ENCODE measurements at places on chromosomes 16 and 17.

GRCh38 chr17:2083613-2084035 lies 28.7 kb downstream of the HIC1 start:
- no peak for DNase-seq

DNA sequence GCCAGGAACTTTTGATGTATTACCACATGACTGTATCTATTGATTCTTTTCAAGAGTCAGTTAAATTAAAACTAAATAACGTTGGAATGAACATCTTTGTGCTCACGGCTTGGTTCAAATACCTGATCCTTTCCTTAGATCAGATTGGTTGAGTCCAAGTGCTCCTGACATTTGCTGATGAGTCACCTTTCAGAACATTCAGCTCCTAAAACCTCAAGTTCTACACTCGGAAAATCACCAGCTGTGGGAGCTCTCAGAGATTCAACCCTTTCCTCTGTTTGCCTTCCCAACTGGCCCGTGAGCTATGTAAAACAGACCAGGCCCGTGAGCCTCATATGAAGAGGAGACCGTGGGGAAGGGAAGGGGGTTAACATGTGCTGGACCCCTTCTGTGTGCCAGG lies 68.1 kb downstream of the RTN4RL1 start:
- no peak for DNase-seq

DNA sequence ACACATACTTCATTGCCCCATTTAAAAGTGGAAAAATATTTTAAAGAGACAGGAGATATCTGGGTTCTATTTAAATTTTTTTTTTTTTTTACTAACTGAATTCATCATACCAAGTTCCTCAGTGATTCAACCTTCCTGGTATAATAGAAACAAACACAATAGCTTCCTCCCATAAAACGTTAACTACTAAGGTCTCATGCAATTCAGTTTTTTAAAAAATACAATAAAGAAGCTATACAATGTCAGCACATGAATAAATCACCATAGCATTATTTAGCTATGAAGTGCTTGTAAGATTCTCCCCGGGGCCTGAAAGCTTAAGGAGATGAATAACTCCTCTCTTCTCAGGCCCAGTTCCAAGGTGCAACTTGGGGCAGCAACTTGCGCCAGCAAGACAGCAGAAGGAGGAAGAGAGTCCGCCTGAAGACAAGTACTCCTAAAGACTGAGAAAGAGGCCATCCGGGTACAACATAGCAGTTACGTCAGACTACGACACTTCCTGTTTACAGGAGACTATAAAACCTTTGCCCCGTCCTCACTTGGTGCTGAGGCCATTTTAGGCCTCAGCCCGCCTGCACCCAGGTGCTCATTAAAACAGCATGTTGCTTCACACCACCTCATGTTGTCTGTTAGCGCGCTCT lies 81.5 kb downstream of the MYO1D start:
- no peak for DNase-seq

GRCh38 chr17:77734371-77735080 lies 224.0 kb upstream of the TNRC6C start:
- DNase-seq, result peak; percentile 76

DNA sequence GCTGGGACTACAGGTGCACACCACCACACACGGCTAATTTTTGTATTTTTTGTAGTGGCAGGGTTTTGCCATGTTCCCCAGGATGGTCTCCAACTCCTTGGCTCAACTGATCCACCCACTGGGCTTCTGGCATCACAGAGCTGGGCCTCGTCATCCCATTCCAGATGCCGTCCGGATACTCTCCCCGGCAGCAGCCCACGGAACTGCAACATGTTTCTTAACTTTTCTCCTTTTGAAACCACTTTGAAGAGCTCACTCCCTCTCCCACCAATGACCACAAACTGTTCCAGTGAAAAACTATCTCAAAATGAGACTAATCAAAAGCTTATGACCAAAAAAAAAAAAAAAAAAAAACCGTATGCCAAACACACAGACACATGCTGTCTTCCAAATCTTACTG lies 17.6 kb downstream of the PEMT start:
- no peak for DNase-seq

GRCh38 chr17:27381007-27381501 lies 75.2 kb upstream of the KSR1 start:
- DNase-seq, result no peak

DNA sequence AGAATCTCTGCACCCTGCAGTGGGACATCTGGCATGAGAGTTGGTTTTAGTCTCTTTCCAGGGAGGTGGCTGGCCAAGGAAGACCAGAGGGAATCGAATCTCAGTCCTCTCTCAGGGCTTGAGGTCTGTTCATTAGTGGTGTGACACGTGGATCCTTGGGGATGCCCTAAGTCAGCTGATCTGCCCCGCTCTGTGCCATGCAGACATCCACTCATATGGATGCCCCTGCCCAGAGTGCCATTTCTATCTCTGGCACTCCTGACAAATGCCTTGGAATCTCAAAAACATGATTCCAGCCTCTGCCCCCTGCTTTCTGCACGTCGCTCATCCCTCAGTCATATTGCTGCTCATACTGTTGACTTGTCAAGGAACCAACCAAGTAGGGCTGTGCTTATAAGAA lies 38.8 kb downstream of the WSCD1 start:
- DNase-seq, result no peak

DNA sequence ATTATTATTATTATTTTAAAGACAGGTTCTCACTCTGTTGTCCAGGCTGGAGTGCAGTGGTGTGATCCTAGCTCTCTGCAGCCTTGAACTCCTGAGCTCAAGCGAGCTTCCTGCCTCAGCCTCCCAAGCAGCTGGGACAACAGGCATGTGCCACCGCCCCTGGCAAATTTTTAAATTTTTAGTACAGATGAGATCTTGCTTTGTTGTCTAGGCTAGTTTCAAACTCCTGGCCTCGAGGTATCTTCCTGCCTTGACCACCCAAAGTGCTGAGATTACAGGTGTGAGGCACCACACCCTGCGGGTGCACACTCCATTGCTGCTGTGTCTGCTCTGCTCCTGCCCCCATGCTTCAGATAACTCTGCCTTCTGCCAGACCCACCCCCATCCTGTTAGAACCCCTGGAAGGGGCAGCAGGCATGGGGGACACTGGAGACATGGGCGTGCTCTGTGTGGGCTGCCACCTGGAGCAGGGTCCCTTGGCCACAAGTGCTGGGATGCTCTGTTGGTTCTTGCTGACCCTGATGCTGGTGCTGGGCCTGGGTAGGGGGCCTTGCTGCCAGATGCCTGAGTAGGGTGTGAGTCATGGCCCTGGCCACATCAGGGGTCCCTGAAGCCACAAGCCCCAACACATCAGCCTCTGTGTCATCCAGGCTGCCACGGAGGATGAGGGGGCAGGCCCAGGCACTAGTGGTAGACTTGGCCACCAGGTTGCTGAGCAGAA lies 2.6 kb downstream of the GGT6 start:
- no peak for DNase-seq

GRCh38 chr17:17985555-17985954 lies 12.9 kb downstream of the DRC3 start:
- no peak for DNase-seq

GRCh38 chr17:42067371-42068091 lies 17.1 kb upstream of the C17orf113 start:
- DNase-seq, result no peak

- no peak for DNase-seq
Observed at GRCh38 chr16:87390641-87391323, 1.4 kb upstream of the MAP1LC3B start.

DNA sequence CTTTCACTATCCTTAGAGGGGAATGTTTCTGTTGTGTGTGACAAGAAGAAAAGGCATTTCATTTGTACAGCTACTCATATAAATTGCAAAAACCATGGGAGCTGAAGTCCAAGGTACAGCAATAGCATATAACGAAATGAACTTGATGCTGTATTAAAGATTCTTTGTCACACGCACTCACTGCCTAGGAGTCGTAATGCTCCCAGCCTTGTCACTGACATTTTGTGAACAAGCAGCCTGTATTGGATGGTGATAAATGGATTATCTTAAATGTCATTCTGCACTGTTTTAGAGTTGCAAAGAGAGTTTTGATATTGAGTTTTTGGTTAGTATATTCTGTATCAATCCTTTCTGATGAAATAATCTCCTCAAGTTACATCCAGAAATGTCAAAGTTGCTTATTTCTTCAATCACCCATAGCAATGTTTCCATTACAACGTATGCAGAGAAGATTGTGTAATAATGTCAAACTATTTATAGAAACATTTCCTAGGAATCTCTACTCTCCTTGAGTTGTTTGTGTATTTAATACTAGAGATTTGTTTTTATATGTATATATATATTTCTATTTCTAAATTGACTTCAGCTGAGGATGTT lies 270.6 kb downstream of the FTO start:
- DNase-seq, result no peak

DNA sequence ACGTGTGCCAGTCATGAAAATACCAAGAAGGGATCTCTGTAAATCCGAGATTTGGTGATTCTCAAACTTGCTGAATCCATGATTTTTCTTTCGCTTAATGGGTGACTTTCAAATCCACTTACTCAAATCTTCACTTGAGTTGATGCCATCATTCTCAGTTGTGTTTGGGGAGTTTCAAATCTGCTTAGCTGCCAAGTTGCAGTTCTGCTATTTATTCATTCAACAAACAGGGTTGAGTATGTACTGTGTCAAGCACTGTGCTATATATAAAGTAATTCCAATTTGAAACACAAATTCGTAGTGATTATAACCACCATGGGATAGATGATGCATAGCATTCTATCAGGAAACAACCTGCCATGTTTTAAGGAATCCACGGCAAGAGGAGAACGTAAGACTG lies 394.3 kb downstream of the CDH13 start:
- DNase-seq, result no peak

GRCh38 chr17:6160911-6161855 lies 91.0 kb downstream of the WSCD1 start:
- DNase-seq, result no peak

GRCh38 chr16:77548766-77549165 lies 113.9 kb upstream of the ADAMTS18 start:
- no peak for DNase-seq

- no peak for DNase-seq
Observed at GRCh38 chr17:76063875-76064546, 8.3 kb downstream of the SRP68 start.

- DNase-seq, result no peak
Observed at GRCh38 chr16:28910086-28911031, 14.7 kb downstream of the RABEP2 start.

DNA sequence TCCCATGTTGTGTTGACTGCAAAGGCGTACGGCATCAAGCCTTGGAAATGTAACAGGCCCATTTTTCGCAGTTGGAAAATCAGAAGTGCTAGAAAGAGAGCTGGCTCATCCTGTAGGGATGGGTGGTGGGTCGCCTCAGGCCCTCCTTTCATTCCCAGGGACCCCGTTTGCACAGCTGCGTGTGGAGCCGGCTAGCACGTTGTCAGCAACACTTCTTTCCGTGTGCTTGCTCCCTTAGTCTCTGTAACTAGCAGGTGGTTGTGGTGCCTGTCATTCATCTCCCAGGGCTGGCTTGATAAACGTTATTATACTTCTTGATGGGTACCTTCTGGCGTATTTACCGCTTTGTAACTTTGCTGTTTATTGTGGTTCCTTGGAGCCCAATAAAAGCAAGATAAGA lies 239.0 kb upstream of the CACNG5 start:
- DNase-seq, result no peak

GRCh38 chr17:35537601-35538141 lies at the start of gene SLFN12L:
Gene SLFN12L (minus strand): TSS chr17:35537678. CDS start chr17:35522364, 15,314 bp downstream.
- no peak for DNase-seq

DNA sequence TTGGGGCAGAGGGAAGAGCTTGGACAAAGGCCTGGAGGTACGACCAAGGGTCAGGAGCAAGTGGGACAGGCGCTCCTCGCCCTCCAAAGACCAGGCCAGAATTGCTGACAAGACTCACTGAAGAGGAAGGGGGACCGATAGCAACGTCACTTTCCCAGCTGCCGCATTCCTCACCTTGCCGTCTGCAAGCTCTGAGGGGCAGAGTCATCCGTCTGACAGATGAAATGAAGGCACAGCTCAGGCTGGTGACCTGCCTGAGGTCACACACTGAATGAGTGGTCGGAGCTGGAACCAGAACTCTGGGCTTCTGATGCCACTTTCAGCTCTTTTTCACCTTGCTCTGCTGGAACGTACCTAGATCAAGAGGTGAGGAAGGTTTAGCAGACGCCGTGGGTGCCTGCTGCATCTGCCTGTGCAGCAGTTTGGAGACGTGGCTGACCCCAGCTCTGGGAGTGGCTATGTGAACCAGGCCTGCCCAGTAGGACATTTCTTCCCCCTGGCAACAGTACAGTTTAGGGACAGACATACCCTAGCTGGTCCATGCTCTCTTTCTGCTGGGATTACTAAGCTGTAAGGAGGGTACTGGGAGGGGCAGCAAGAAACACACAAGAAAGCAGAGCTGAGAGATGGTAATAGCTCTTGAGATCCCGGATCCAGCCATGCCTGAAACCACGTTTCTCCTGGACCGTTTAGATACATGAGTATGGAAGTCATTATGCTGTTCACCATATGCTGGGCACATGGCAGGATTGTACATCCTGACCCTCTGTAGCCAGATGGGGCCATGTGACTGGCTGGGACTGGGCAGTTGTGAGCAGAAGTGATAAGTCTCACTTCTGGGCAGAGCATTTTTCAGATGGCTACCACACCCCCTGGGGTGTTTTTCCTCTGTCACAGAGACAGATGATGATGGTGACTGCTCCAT lies 50.9 kb downstream of the IL21R start:
- no peak for DNase-seq

- DNase-seq, result no peak
Observed at GRCh38 chr16:57743458-57743857, 7.9 kb downstream of the KATNB1 start.

DNA sequence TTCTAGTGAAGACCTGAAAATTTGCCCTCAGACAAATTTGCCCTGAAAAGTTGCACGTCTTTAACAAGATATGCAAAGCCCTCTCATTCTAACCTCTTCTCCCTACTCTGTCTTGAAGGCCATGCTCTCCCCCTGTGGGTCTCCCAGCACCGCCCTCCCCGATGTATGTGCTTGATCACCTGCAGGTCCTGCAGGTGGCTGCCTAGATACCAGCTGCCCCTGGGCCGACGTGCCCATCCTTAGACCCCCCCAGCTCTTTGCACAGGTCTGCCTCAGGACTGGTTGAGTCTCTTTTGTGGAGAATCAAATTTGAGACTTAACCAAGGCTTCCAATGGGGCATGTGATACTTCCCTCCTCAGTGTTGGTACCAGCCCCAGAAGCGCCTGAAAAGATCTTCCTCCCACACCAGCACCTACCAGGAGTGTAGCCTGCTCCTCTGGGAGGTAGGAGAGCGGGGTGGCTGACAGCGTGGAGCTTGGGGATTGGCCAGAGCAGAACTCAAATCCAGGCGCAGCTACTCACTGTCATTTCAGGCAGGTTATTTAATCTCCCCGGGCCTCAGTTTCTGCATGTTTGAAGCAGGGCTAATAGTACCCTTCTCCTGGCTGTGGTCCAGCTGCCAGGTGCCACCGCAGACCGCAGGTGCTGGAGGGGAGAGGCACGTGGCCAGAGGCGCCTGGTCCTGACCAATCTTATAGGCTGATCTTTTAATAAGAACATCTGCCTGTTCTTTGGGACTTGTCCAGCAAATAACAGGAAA lies 4.5 kb upstream of the MRPL38 start:
- DNase-seq, result no peak

GRCh38 chr16:82195917-82196494 lies 26.0 kb upstream of the MPHOSPH6 start:
- no peak for DNase-seq
